ENCODE measurements at places on chromosomes 3 and 15.

- DNase-seq: peak; percentile 56
Observed at GRCh38 chr15:68812597-68813431, 7.9 kb downstream of the ANP32A start.

- DNase-seq: peak; percentile 73
Observed at GRCh38 chr15:62964251-62964650, 78.3 kb upstream of the TPM1 start.

- no peak for DNase-seq
Observed at GRCh38 chr3:100400419-100400779, 490 bp downstream of the TOMM70 start.

- DNase-seq: peak; percentile 27
Observed at GRCh38 chr3:29140666-29141065, 140.2 kb upstream of the RBMS3 start.

DNA sequence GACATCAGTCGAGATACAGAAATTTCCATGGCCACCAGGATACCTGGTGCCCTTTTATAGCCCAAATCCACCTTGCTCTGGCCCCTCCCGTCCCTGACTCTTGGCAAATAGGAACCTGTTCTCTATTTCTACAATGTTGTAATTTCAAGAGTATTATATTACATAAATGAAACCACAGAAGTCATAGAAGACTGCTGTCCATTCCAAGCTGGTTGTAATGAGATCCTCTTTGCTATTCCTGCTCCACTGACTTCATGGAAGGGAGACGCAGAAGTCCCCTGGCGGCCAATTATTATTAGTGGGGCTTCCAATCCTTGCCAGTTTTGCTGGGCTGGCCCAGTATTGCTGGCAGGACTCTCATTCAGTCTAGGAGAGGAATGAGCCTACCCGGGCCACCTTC lies 26.6 kb downstream of the DCP1A start:
- peak; percentile 16 for DNase-seq

DNA sequence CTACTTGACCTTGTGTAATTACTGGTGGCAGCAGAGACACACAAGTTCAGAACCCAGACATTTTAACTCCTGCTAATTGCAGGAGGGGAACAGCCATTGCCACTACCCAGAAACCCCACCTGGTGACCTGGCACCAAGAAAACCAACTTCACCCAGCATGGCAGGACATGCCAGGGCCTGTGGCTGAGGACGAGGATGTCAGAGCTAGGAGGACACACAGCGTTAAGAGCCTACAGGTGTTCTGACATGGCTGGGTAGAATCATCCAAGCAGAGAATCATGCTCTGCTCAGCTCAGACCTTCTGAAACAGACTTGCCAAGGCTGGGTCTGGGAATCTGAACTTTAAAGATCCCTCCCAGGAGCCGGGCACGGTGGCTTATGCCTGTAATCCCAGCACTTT lies 11.7 kb upstream of the SPATA12 start:
- DNase-seq: no peak

DNA sequence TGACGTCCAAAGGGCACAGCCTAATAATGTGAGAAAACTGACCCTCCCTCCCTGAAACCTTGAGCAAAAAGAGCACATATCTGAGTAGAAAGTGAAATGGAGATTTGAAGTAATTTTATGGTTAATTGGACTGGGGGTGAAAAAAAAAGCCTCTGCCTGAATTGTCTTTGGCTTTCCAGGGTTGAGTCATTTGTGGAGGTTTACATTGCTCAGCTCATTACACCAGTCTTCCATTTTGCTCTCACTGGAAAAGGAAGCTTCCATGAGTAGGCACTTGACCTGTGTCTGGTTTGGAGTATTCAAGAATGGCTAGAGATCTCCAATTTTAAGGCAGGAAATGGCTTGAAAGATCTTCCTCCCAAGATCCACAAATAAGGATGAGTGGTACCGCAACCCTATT lies 273.9 kb downstream of the PDCD6IP start:
- no peak for DNase-seq

GRCh38 chr3:171700653-171701052 lies 109.6 kb downstream of the PLD1 start:
- DNase-seq: no peak

DNA sequence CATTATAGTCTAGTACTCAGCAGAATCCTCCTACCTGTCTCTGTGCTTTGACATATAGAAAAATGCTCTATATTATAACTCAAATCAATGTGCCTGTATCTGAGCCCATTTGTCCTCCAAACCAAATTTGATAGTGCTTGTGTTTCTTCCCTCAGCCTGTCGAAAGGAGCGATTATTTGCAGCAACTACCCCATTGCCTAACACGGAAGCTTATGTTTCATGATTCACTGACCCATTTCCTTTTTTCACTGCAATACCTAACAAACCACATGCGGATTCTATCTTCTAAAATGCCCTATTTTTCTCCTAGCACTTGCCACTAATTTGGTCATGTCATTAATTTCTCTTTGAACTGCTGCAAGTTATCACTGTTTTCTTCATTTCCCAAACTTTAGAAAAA lies 1220.6 kb upstream of the CADM2 start:
- no peak for DNase-seq
